ENCODE measurements at places on chromosomes 3 and 15. TPM values are rescaled to one million over a fixed set of nuclear protein-coding genes. Genes with fewer than 3 reads are reported as not detected.

- DNase-seq, result no peak
Observed at GRCh38 chr3:168431491-168431890, 335.8 kb upstream of the GOLIM4 start.

GRCh38 chr3:15638891-15639262 lies 37.3 kb downstream of the BTD start:
- no peak for DNase-seq

TMEM158 gene
- total RNA-seq, result 8.2 TPM

DNA sequence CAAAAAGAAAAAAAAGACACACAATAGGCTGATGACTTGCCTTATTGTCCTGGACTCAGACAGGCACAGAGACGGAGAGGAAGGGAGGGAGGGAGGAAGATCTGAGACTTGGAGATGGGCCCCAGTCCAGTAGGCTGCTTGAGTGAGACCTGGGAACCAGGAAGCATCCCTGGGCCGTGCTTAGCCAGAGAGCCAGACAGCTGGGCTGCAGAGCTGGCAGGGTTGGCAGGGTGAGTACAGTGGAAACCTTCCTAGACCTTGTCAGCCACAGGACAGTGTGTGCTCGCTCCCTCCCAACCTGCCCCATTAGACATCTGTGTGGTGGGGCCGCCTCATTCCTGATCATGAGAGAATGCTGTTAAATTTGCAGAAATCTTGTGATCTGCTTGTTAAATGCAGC lies 107.9 kb upstream of the ALDH1A3 start:
- no peak for DNase-seq

DNA sequence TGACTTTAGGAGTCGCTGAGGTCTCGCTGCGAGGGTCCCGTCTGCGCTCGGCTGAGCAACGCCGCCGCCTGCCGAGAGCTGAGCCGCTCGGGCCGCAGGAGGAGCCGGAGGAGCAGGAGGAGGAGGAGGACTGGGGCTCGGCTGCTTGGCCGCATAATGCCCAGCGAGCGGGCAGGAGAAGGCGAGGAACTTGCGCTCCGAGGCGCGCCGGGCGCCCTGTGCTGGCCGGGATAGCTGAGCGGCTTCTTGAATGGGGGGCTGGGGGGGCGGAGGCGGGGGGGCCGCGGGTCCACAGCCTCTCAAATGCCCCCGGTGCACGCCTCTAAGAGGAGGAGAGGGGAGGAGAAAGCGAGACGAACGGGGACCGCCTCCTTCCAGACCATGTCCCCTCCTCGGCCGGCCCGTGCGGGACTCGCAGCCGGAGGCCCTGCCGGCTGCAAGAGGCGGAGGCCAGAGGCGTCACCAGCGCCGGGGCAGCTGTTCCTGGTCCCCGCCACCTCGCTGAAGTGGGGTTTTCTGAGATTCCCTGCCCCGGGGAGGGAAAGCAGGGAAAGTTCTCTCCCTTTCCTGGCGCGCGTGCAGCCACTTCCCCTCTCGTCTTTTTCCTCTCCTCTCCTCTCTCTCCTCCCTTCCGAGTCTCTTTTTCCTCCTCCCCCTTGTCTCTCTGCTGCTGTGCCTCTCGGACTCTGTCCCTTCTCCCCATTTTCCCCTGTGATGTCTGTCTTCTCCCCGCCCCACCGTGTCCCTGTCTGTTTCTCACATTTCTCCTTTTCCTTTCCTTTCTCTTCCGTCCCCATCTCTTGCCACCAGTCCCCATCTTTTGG lies at the start of gene ADAMTS9:
TSS of gene ADAMTS9 (minus strand) at position 220 of the 824 bp plus-strand sequence. CDS start 343 bp downstream, outside the sequence.
- DNase-seq, result peak; percentile 73

DNA sequence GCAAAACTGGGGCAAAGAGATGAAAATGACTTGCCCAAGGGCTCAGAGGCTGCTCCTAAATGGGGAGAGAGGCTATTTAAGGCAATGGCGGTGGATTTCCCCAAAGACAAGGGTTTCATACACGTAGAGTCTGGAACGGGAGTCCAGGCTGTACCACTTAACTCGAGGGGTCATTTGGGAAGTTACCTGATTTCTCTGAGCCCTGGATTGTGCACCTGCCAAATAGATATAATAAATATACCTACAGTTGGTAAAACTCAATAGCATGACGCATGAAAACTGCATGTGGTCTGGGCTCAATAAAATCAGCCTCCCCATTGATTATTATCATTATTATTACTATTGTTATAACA lies 1.3 kb upstream of the ITPR1 start:
- no peak for DNase-seq

APBA2 gene
- 0.77 TPM for total RNA-seq

DNA sequence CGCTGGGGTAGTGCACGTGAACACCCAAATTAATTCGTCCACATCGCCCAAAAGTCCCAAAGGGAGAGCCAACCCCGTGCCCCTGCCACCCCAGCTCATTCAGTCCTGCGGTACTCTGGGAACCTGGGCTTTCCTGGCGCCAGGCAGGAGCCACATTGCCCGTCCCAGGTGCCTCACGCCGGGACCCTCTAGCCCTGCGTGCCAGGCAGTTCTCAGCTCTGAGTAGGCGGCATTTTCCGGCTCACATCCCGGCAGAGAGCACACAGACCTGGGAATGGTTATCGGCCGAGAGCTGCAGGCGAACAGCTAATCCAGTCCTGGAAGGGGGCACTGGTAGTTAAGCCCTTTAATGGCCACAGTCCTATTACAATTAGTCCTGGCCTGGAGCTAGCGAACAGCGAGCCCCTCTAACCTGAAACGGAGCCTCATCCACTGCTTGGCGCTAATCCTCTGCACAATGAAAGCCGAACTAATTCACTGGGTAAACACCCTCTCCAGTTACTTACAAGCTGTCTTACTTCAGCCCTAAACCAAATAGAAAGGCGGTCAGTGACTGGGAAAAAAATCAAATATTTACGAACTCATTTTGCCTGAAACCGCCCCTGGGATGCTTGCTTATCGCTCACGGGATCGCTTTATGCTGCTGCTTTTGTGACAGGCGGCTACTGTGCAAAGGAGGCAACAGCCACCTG lies 254.6 kb upstream of the SOX14 start:
- no peak for DNase-seq

CHRFAM7A gene
- total RNA-seq, result 0.42 TPM

CALML4 gene
- 126 TPM for total RNA-seq

SI gene
- total RNA-seq, result 42.4 TPM

PLA2G4F gene
- 27.7 TPM for total RNA-seq

ACKR4 gene
- total RNA-seq, result 0.90 TPM

DNA sequence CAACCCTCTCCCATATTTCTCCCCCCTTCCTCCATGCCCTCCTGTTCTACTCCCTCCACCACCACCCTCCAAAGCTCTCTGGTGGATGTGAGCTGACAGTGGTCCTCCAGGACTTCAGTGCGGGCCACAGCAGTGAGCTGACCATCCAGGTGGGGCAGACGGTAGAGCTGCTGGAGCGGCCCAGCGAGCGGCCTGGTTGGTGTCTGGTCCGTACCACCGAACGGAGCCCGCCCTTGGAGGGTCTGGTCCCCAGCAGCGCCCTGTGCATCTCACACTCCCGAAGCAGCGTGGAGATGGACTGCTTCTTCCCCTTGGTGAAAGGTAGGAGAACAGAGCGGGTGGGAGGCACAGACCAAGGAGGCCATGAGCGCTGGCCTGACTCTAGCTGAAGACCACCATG lies 167.5 kb upstream of the UMPS start:
- DNase-seq, result no peak

DNA sequence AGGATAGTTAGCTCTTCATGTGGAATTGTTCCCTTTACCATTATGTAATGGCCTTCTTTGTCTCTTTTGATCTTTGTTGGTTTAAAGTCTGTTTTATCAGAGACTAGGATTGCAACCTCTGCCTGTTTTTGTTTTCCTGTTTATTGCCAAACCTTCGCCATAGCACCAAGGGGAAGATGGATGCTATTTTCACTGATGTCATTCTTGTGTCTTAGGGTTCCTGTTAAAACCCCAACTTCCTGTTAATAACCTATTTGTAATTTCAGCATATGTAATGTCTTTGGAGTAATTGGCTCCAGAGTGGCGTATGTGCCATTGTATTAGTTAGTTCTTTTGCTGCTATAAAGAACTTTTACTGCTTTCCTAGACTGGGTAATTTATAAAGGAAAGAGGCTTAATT lies 10.8 kb downstream of the SAMMSON start:
- DNase-seq, result no peak

DNA sequence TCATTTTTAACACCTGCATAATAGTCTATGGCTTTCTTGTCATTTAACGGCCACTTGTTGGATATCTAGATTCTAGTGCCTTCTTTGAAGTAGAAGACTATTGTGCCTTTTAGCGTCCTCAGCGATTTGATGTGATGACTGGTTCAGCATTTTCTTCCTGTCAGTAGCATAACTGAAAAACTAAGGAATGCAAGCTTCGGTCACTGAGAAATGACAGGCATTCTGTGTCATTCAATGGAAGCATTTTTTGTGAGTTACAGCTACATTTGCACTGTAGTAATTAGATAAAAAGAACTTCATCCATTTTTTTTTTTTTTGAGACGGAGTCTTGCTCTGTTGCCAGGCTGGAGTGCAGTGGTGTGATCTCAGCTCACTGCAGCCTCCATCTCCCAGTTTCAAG lies 10.3 kb downstream of the NEK11 start:
- no peak for DNase-seq

DNA sequence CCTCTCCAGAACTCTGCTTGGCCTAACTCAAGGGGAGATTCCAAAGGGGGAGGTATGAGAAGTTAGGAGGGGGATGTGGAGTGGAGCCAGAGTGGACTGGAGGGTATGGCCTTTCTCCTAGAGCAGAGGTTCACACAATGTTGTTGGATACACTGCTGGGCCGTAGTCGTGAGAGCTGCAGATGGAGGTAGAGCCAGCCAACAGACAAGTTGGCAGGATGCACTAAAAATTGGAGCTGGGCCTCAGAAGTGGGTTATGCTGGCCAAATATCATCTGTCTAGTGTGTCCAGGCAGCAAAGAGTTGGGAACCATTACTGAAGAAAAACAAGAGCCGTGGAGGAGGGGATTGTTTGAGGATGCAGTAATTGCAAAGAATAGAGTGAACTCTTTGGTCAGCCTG lies 27.7 kb upstream of the LRRFIP2 start:
- no peak for DNase-seq

GRCh38 chr3:136135039-136135802 lies 60.9 kb downstream of the MSL2 start:
- DNase-seq, result no peak

FETUB gene
- 0.22 TPM for total RNA-seq

DNA sequence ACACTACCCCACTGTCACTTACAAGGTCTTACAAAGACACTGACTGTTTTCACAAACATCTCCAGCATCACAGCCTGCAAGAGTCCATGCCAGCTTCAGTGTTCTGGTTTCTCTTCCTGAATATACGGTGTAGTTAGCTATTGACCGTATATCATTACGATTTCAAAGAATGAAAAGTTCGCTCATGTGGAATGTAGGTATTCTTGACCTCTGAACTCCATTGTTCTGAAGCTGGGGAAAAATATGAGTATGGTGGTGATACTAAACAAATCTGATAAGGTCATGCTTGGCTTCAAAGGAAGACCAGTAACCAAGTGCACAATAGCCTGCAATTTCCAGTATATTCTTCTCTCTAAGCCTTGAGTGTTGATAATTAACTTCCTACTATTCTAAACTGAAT lies 315.7 kb upstream of the WNT5A start:
- no peak for DNase-seq

- DNase-seq, result no peak
Observed at GRCh38 chr15:72554471-72555425, 80.6 kb downstream of the ARIH1 start.

DNA sequence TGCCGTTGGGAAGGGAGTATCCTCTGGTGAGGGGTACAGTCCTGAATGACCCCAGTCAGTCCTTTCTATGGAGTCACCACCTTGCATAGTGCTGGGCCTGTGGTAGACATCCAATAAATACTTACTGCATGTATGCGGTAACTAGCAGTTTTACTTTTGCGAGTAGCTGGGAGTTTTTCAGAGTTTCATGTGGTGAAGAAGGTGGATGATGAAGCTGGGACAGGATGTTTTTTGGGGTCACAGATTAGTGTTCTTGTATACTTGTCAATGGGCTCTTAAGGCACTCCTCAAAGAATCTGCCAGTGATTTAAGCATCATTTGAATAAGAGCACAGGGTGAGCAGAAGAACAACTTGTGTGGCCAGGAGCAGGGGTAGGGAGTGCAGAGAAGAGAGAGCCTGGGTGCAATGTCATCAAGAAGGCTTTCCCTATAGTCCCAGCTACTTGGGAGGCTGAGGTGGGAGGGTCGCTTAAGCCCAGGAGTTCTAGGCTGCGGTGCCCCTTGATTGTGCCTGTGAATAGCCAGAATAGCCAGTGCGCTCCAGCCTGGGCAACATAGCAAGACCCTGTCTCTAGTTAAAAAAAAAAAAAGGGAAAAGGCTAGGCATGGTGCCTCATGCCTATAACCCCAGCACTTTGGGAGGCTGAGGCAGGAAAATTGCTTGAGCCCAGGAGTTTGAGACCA lies 22.1 kb downstream of the PPCDC start:
- DNase-seq, result no peak

- peak; percentile 88 for DNase-seq
Observed at GRCh38 chr15:67542420-67543347, at the start of gene MAP2K5. Gene MAP2K5 (plus strand): TSS chr15:67542703. CDS start chr15:67543336, 633 bp downstream.

- DNase-seq, result no peak
Observed at GRCh38 chr15:52620496-52620895, 51.7 kb upstream of the ARPP19 start.

DNA sequence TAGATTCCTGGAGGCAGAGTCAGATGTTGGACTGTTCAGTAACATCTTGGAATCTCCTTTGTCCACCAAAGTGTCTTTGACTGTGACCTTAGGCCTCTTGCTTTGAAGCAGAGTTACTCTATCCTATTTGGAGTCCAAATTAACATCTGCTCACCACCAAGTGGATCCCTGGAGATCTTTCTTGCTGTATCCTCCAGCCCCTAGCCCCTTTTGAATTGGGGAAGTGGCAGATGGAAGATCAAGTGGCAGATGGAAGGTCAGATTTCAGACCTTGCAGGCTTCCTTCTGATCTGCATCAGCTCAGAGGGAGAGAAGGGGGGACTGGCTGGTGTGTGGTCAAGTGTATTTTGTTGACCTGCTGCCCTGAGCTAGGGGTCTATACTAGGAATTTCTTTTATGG lies 125.0 kb upstream of the ROPN1 start:
- no peak for DNase-seq

GRCh38 chr3:14507305-14507741 lies 32.8 kb downstream of the GRIP2 start:
- no peak for DNase-seq

GRCh38 chr3:71640331-71640983 lies 56.9 kb upstream of the FOXP1 start:
- no peak for DNase-seq

CKMT1B gene
- total RNA-seq, result 227 TPM

- no peak for DNase-seq
Observed at GRCh38 chr3:3665546-3665945, 133.7 kb upstream of the LRRN1 start.

DNA sequence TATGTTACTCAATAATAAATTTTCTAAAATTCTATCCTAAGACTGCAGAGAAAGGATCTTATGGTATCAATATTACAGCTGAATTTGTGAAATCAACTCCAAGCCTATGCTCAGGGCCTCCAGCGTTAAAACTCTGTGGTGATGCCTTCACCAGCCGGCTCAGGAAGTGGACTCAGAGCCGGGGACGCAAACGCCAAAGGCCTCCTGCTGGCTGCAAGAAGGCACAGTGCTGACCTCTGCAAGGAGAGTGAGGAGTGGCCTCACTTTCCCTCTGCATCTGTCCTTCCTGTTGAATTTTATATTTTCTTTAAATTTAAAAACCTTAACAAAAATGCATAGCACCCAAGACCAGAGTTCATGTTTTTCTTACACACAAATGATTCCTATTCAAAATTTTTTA lies 48.5 kb downstream of the HERC2 start:
- no peak for DNase-seq

- DNase-seq, result no peak
Observed at GRCh38 chr3:168895419-168895818, 768.1 kb downstream of the MECOM start.

GOLGA6A gene
- total RNA-seq, result not detected

SLC12A1 gene
- total RNA-seq, result not detected

GRCh38 chr3:32592696-32593353 lies 22.2 kb upstream of the DYNC1LI1 start:
- no peak for DNase-seq
